ENCODE measurements at places on chromosomes 5 and 9.

GRCh38 chr5:39274398-39275085 lies 55.2 kb upstream of the FYB1 start:
- no peak for DNase-seq

- DNase-seq: no peak
Measured at GRCh38 chr5:53008751-53009150, 19.6 kb downstream of the ITGA2 start.

- DNase-seq: no peak
Measured at GRCh38 chr5:56200971-56201666, 32.0 kb downstream of the ANKRD55 start.

GRCh38 chr5:55700745-55701144 lies 11.4 kb downstream of the SLC38A9 start:
- no peak for DNase-seq

GRCh38 chr9:133813749-133814585 lies 75.8 kb upstream of the SARDH start:
- no peak for DNase-seq

DNA sequence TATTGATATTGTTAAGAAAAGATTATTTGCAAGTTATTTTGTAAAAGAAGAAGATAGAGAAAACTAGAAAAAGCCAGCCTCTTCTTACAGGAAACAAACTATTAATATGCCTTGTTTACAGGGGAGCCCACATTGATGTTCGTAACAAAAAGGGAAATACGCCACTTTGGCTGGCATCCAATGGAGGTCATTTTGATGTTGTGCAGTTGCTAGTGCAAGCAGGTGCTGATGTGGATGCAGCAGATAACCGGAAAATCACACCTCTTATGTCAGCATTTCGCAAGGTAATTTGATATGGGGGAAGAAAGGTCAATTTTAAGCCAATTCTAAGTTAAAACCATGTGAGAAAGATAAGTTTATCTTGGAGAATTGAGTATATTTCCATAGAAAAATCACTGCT lies 37.6 kb upstream of the EIF4EBP3 start:
- DNase-seq: no peak

- no peak for DNase-seq
Measured at GRCh38 chr9:100108559-100108958, 9.5 kb downstream of the INVS start.

DNA sequence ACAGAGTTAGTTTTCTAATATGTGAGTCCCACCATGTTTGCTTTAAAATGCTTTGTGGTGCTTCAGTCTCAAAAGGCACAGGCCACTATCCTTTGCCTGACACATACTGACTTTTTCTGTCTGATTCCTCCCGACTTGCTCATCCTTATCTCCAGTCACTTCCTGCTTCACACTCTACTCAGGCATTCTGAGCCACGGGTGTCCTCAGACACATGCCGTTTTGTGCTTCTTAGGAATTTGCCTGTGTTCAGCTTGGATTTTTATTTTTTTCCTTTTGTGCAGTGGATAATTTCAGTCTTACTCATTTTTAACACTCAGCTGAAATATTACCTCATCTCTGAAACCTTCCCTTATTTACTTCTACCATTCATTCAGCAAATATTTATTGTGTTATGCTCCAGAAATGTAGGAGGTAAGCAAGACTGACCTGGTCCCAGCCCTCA lies 54.1 kb downstream of the MAN2A1 start:
- no peak for DNase-seq

GRCh38 chr5:9699681-9700080 lies 69.5 kb upstream of the TAS2R1 start:
- DNase-seq: no peak

DNA sequence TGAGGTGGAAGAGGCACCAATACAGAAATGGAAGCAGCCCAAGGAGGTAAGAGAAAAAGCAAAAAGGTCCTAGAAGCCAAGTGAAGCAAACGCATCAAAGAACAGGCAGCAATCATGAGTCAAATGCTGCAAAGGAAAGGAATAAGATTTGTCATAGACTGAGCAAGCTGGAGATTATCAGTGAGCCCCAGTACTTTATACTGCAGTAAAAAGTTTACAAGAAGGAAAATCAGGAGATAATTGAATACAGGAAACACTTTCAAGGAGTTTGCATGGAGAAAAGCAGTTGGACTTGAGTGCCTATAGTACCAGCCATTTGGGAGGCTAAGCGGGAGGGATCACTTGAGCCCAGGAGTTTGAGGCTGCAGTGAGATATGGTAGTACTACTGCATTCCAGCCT lies 7.2 kb upstream of the HAVCR1 start:
- no peak for DNase-seq

GRCh38 chr9:90092508-90092907 lies 487.7 kb downstream of the GADD45G start:
- DNase-seq: no peak

GRCh38 chr5:61256474-61256873 lies 75.6 kb upstream of the ZSWIM6 start:
- no peak for DNase-seq
